ENCODE measurements at places on chromosomes 6 and 20.

DNA sequence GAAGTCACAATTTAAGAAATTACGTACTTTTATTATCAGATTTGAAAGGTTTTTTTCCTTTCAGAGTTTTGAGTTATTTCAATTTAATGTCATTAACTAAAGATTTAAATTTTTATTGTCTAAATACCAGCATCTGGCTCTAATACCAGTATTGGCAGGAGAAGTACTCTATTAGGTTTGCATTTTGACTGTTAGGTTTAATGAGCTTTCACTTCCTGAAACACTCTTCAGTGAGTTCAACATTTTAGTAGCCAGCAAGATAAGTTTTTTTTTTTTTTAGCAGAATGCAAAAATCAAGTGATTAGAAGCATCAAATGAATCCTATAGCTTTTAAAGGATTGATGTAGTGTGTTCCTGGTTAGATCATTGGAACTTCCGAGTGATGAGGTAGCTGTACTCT lies 34.0 kb upstream of the SCGN start:
- no peak for DNase-seq

- peak; percentile 16 for DNase-seq
These were observed 241.6 kb upstream of the BTBD3 start for GRCh38 chr20:11675920-11676629.

GRCh38 chr20:57772349-57772964 lies 62.6 kb upstream of the PMEPA1 start:
- DNase-seq: peak; percentile 53

DNA sequence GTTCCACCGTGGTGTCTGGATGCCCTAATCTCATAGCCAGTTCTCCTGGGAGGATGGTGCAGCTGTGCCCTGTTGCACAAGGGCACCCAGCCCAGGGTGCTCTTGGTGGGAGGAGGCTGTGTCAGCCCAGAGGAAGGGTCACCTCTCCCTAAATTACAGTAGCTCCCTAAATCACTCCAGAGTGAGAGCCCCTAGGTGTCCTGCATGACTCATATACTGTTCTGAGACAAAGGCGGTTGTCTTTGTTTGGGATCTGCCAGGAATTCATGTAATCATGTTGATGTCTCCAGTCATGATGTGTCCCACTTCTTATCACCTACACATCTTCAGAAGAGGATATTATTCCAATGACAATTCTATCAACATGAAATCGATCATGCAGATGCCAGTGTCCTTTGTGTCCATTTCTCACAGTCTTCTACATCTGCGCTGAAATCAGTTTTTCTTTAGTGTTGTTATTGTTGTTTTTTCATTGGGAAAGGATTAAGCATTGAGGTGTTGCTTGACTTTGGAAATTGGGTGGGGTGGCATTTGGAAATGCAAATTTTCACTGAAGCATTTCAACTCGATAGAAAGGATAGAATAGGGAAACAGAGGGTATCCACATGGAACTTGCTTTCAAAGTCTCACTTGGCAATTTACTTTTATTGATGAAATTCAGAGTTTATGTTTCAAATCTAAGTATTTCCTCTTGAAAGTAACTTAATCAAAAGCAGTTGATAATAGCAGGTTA lies 19.5 kb downstream of the PERP start:
- no peak for DNase-seq

DNA sequence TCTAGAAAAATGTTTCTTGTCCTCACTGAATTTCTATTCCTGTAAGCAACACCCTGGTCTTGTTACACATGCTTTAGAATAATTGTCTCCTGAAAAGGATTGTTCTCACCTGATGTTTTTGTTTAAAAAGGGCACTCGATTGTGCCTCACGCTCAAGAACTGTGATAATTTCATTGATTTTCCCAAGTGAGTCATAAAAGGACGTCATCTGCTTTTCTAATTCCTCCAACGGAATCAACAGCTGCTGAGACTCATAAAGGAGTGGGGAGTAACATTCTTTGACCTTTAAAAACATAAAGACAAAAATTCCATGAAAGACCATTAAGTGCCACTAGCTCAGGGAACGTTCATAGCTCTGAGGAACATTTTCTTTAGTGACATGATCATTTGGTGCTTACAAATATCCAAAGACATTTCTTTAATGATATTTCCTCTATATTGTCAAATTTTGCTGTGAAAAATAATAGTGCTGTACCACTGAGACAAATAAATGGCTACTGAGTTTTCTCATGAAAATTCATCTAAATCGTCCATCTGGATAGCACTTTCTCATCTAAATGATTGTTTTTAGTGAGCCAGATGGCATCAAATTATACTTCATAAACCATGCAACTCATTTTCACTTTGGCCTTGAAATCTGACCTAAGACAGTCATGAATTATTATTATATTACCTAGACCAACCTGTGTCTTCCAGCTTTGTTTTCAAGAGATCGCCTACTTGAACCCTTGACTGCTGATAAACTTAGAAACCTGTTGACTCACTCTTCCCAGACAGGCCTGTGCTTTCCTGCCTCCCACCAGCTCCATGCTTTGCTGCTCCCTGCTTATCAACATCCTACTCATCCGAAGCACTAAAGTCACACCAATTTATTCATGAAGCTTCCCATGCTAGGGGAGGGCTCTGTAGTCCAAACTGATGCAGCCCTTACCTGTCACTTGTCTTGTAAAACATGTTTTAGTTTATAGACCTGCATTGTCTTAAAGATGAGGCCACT lies 178.2 kb downstream of the SYNE1 start:
- DNase-seq: no peak

- DNase-seq: no peak
These were observed 508.7 kb upstream of the CITED2 start for GRCh38 chr6:139882977-139883728.

DNA sequence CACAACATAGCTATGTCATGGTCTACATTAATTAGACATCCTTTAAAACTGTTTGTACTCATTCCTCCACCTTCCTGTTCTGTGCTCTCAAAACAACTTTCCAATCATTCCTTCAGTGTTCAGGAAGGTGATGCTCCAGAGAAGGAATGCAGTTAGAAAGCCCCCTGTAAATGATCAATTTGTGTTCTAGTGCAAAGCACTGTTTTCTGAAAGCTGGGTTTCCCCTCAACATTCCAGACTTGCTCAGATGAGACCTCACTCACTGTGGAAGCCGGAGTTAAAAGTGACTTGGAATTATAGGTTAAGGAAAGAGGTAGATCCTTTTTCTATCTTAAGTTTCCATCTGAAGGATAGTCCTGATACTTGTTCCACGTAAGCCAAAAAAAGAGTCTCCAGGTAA lies 95.9 kb downstream of the BMP2 start:
- no peak for DNase-seq

- no peak for DNase-seq
These were observed 662.2 kb upstream of the HS3ST5 start for GRCh38 chr6:115004982-115005381.

DNA sequence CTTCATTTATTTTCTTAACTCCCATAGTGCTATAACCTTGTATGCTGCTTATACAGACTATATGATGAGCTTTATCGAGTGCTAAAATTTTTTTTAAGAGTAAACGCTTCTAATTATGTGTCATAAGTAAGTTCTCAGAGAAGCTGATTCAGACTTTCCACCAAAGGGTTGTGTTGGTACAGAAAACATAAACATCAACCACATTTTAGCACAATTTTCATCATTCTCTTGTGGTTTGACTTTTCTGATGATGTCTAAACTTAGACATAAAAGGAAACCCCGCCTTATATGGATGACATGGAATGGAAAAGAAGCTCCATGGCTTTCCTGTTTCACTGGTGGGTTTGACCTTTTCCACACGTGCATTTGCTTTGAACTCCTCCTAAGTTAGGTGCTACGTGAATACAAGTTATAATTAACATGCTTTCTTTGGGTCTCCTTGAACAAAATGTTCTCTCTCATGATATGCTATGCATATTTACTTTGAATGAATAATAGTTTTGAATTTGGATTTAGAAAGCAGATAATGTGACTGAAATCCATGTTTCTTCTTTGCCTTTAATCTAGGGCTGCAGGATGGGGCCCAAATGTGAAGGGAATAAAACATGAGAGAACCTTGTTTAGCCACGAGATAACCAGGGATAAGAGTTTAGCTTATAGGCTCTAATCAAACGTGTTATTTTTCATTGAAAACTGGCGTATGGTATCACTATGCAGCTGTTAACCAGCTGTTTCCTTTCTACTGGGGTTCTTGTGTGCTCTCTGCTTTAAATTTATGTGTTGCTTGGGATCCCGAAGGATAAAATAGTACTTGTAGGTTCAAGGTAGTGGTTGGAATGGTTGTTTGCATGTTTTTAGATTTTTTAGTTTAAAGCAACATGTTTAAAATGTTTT lies 127.1 kb upstream of the AHI1 start:
- no peak for DNase-seq

DNA sequence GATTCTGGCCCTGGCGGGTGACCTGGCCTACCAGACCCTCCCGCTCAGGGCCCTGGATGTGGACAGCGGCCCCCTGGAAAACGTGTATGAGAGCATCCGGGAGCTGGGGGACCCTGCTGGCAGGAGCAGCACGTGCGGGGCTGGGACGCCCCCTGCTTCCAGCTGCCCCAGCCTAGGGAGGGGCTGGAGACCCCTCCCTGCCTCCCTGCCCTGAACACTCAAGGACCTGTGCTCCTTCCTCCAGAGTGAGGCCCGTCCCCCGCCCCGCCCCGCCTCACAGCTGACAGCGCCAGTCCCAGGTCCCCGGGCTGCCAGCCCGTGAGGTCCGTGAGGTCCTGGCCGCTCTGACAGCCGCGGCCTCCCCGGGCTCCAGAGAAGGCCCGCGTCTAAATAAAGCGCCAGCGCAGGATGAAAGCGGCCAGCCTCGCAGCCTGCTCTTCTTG lies 868 bp upstream of the SLC2A4RG start:
- no peak for DNase-seq

DNA sequence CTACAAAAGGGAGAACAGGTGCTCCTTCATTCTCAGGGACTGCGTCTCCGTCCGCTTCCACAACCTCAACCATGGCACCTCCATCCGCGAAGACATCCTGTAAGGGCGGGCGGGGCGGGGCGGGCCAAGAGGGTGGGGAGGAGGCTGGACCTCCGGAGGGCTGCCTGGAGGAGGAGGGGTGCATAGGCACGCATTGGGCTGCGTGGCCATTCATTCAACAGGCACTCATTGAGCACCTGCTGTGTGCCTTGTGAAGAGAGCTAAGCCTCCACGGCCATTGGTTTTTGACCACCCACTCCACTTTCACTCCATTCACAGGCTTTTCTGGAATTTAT lies 435 bp downstream of the ZSWIM3 start:
- DNase-seq: no peak

GRCh38 chr6:26594730-26595632 lies 1.8 kb upstream of the ABT1 start:
- DNase-seq: no peak

GRCh38 chr20:24337069-24337468 lies 132.4 kb upstream of the SYNDIG1 start:
- DNase-seq: peak; percentile 18

DNA sequence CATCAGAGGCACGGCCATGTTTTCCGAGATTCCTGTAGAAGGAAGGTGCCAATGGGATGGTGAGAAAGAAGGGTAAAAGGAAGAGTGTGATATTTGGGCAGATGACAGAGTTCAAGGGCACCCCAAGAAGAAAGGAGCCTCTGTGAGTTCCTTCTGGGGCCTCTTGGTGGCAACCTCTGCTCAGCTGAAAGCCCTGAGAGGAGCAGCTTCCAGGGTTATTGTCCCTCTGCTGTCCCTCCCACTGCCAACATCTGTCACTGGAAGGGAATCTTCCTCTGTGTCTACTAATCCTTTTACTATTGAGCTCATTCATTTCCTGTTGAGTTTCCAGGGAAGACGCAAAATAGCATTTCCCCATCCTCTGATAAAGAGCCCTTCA lies 40.0 kb upstream of the KCNK16 start:
- peak; percentile 45 for DNase-seq

- DNase-seq: no peak
These were observed 111.5 kb upstream of the NFATC2 start for GRCh38 chr20:51654060-51654459.

DNA sequence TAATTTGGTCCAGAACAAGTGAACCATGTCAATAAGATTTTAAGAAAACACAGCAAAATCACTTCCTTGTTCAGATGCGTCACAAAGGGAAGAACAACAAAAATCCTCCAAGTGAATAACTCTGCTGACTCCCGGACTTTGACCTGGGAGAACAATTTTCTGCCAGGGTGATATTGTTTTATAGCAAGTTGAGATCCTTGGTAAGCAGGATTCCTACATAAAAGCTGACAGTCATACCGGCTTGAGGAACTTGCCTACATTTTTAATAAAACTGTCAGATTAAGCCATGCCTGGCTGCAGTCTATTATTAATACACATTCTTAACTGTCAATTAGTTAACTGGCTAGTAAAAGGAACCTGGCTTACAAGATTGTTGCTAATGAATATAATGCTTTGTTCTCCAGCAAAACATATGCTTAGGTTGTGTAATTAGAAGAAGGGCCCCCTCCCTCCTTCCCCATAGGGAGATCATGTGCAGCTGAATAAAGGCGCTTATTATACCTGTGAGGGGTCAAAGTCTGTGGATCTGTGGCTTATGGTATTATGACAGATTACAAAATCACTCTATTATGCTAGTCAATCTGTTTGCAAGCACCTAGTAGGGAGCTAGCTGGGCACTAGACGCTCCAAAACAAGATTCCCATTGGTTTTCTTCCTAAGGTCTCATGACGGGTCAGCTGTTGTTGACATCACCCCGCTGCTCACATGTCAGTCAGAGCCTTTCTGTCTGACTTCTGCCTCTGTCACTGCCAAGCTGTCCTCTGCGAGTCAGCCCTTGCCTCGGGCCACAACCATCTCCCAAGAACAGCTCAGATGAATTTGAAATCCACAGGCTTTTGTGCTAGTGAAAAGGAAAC lies 44.6 kb upstream of the SEC63 start:
- no peak for DNase-seq

DNA sequence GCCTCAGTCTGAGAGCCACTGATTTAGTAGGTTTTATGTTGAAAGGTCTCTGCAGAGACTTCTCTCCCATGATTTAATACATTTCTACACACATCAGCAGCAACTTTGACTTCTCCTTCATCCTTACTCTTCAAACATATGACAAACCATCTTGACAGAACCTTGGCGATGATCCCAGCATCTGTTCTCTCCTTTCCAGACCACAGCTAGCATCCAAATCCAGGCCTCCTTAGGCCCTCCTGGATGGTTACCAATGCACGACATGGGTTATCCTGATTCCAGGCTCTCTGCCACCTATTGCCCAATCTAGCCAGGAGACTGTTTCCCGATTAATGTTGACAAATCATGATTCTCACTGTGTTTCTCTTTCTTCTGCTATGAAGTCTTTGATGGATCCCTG lies 16.8 kb downstream of the LAMA4 start:
- DNase-seq: peak; percentile 68

DNA sequence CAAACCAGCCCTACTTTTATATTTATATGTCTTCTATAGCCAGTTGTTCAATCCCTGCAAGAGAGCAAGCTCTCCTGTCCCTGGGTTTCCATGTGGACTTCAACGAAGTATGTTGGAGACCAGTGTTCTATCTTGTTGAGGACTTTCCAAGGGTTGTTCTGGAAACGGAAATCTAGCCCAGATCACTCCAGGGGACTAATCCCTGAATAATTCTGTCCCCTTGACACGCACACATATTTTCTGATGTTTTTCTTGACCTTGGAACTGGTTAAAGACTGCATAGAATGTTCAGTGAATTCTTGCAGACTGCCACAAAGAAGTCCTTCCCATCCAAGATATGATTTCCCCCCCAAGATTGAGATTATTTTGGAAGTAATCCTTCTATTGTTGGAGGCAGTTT lies 9.5 kb upstream of the MYLK2 start:
- no peak for DNase-seq

- DNase-seq: no peak
These were observed 4.3 kb downstream of the KCNQ5 start for GRCh38 chr6:72626126-72626525.

- DNase-seq: no peak
These were observed 6.8 kb upstream of the COMMD7 start for GRCh38 chr20:32749914-32750637.

GRCh38 chr6:34906826-34907225 lies 17.8 kb downstream of the ANKS1A start:
- no peak for DNase-seq

All from AG08396 (cell line).